RPMI7951 (cell line): ENCODE measurements at places on chromosomes 5 and 9.
A peak's percentile ranks its signal among the peaks of the same experiment; 100 is the strongest.

DNA sequence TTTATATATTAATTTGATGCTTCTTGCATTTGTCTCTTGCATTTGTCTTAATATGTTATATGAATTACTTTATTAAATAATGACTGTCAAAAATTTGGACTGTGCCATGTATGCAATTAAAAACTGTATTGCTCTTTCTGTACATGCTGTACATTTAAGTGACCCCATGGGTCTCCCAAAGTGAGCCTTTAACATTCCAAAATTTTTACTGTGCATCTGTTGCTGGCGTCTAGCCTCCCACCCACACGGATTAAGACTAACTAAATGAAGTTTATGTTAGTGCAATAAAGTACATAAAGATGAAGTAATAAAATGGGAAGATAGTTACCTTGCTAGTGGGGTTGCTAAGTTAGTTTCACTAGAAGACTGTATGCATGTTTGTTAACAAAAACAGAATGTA is 48.5 kb downstream of the ADAMTS19 start:
- DNase-seq = no peak

DNA sequence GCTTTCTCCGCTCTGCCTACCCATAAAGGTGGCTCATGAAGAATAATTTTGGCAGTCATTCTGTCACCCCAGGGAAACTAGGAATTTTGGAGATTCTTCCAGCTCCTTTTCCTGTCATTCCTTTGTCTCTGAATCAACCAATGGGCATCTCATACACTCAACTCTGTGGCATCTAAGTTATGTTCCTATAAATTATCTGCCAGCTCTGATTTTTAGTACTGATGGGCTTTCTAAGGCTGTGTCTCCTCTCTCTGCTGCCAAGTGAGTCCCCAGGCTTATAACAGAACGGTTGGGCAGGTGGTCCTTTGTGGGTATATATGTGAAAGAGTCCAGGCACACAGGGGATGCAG is 226.8 kb downstream of the NMUR2 start:
- no peak for DNase-seq

DNA sequence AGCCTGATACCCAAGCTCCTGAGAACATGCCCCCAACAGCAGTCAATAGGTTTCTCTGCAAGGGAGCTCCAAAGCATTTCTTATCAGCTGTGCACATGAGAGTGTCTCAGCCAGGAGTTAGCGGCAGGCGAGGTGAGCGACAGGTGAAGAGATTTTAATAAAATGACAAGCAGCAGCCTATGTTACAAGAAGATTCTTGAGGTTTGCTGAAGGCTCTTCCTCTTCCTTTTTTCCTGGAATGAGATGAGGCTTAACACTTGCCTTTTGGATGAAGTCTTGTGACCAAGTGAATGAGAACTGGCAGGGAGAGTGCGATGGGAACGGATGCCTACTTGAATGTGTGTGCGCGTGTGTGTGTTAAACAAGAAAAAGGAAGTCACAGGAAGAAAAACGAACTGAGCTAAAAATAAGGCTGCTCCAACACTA is 76.1 kb downstream of the SHB start:
- no peak for DNase-seq

DNA sequence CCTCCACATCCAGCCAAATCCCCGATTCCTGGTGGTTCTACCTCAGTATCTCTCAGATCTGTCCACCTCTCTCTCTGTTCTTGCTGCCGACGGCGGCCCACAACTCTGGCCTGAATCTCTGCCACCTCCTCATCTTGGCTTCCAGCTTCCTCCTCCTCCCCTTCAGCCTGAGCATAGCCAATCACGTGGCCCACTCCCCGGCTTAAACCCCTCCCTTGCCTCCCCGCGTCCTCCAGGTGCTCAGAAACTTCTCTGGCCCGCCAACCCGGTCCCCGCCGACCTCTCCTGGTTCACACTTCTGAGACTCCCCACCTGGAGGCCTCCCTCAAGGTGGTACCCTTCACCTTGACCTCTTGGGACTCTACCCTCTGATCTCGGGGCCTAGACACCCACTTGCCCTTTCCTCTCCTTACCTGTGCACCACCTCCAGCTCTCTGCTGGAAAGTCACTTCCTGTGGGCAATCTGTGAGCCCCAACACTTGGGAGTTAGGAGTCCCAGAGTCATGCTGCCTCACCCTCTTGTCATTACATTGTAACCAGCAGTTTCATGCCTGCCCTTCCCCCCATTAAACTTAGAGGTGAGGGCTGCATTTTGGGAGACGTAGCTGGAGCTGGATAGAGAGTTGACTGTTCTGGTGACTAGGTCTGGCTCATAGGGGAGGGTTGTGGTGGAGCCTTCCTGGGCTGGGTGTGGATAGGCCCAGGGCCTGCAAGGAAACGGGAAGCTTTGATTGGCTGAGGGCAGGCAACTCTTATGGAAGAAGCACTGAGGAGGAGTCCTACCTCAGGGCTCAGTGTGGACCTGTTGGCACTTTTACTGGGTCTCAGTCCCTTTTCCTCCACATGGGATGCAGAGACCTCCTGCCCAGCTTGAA is 4.5 kb upstream of the SET start:
- DNase-seq = peak; percentile 67

DNA sequence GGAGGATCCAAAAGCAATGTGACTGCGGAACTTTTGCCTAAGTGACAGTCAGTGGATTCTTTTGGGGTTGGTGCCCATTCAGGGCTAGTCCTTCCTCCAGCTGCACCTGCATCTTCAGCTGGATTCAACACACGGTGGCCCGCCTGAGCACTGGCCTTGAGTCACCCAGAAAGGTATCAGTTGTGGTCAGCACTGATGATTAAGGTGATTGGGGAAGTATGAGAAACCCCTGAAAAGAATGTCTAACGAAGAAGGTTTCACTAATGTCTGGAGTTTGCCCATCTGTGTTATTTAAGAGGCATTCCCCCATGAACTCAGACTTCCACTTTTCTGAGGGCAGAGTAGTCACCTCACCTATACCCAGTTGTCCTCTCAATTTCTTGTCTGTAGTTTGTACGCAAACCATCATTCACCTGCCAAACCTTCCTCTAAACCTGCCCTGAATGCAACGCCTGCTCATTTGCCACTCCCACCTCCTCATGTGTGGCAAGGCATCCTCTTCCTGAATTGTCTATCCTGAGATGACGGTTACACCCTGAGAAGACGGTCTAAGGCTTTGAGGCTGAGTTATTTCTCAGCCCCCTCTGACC is 27.2 kb downstream of the CSF2 start:
- DNase-seq = no peak

GRCh38 chr5:7348168-7348854 is 47.6 kb upstream of the ADCY2 start:
- no peak for DNase-seq

DNA sequence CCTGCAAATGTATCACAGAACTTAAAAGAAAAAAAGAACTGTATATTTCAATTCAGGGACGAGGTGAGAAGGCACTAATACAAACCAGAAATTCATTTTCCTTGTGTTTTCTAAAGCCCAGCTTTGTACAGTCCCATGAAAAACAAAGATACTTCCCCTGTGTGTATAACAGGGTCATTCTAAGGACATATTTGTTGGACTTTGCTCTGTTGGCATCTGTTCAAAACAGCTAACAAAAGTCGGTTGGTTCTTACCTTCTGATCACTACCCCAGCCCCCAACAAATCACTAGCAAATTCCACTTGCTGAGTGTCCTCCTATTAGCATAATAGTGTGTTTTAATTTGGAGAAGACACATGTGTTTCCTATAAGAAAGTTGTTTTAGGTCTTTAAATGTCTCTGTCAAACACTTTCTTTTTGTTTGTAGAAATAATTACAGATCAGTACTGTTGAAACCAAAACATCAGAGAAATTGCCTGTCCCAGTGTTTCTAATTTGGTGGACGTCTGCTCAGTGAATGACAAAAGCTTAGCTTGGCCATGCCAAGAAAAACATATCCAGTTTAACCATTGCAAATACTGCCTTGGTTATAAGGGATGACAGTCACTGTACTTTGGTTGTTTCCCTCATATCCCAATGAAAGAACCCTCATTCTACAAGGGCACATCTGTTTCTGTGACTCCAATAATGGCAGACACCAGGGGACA is 480.5 kb downstream of the EBF1 start:
- no peak for DNase-seq

DNA sequence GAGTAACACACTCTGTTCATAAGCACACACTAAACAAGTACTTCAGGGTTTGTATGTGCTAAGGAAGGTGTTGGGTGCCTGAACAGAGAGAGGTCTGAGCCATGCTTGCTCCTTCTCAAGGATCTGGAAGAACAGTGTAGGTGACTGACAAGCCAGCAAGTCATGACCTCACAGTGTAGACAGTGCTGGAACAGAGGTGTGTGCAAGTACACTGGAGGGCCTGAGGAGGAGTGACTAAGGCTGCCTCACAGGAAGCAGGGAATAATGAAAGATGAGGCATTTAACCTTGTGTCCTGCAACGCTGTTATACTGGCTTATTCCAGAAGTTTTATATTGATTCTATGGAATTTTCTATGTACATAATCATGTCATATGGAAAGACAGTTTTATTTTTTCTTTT is 83.9 kb downstream of the TMEM174 start:
- DNase-seq = peak; percentile 38

- peak; percentile 31 for DNase-seq
Measured at GRCh38 chr5:173890195-173890991, 2.2 kb downstream of the CPEB4 start.

GRCh38 chr5:168401226-168401625 is 85.0 kb upstream of the RARS1 start:
- no peak for DNase-seq

DNA sequence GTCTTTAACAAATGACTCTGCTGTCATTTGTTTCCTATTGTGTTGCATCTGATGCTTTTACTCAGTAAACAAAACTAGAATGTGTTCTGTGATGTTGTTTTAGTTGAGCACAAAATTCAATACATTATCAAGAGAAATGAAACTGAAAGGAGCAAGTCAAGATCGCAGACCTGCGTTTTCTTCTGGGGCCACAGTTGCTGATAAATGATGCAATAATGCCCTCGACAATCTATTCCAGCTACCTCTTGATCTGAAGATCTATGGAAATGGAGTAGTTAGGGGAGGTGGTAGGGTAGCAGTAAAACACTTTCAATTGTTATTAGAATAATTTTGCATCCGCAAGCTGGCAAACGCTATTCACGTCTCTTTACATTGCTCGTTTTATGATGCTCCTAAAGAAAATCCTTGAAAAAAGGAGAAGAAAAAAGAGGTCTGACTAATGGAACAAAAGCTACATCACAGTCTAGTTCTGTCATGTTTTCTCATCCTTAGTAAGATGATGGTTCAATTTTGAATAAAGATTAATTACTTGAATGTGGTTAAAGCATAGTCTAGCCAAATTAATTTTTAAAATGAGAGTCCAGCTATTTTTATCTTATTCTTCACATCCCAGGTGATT is 1.6 kb downstream of the ZNF366 start:
- DNase-seq = no peak

DNA sequence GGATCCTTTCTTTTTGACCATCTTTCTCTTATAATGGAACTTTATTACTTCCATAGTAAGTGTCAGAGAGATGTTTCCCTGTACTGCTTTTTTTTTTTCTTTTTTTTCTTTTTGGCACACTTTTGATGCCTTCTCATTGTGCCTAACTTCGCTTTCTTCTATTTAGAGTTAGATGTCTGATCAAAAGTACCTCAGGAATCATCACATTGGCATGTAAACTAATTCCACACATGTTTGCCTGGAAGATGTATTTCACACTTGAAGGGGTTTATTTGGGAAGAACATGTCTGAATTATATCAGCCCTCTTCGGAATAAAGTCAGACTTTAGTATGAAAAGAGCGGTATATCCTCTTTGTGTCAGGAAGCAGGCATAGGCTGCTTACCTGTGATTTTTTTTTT is 35.1 kb downstream of the SMARCA2 start:
- DNase-seq = no peak

DNA sequence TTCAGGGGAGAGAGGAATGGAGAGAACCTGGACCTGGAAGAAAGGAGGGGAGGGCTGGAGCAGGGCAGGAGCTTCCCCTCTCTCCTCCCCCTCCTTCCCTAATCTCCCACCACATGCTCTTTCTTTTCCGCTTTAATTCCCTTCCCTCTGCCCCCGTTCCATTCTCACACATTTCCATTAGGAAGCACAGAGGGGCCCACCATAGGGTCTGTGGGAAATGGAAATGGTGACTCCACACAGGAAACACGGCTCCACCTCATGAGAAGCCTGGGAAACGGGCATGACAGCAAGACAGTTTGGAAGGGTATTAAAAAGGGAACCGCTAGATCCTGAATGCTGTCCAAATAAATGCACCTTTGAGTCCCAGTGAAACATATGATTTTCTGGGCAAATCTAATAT is 64.9 kb upstream of the ENTREP1 start:
- no peak for DNase-seq

GRCh38 chr9:33245341-33245740 is 5.4 kb downstream of the SPINK4 start:
- no peak for DNase-seq

DNA sequence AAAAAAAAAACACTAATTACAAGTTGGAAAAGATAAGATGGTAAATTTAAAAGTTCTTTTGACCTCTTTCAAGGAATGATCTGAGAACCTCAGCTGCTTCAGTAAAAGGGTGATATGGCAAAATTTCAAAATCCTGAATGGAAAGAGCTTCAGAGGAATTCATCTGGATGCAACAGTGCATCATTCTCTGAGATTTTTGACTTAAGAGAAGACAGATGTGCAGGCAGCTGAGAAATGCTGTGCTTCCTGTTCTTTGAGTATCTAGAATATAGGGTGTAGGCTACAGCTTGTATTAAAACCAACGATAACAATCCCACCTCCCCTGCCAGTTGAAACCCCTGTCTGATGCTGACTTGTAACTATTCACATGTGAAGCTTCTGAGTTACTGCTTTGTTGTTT is 6.2 kb downstream of the FRMPD1 start:
- DNase-seq = no peak

DNA sequence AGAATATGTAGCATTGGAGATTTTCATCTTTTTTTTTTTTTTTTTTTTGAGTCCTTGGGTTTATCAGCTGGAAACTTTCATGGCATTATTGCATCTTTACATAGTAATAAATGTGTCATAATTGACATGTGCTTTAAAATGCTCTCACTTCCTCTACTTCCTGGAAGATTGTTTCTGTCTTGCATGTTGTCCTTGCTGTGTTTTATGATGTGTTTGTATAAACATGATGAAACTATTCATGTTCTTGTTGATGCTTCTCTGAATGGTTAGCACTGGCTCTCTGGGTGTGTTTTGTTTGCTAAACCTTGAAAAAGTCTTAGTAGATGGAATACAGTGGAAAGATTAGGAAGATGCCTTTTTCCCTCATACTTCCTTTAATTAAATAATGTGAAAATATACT is 87.9 kb downstream of the IQGAP2 start:
- no peak for DNase-seq

GRCh38 chr9:136729144-136729543 is 13.6 kb downstream of the LCN10 start:
- DNase-seq = no peak

DNA sequence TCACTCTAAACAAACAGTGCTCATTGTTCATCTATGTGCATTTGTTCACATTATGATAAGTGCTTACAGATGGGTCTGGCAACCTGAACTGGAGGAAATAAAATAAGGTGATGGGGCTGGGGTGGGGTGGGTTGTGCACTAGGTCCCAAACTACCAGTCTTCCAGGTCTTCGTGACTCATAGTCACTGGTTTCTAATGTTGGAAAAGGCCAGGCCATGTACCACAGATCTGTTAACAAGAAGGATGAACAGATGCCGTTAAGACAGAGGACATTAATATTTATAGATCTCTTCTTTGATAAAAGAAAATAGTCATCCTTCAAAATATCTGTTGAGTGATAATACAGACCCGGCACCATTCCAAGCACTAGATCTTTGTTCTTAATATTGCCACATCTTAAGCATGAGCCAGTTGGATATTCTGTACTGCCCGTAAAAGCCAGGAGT is 71.4 kb upstream of the STARD4 start:
- no peak for DNase-seq
